ENCODE measurements at places on chromosomes 11 and 22. TPM values are rescaled to one million over a fixed set of nuclear protein-coding genes. Genes with fewer than 3 reads are reported as not detected.

MMP10 gene
- 6.2 TPM for total RNA-seq

NUP98 gene
- total RNA-seq = 115 TPM

DEPDC7 gene
- total RNA-seq = 0.39 TPM

HSPB2 gene
- not detected for total RNA-seq

ARHGAP42 gene
- 7.1 TPM for total RNA-seq

Data from mammary microvascular endothelial cell (primary cell).